ENCODE measurements at places on chromosomes 1 and 21.
A peak's percentile ranks its signal among the peaks of the same experiment; 100 is the strongest.

GRCh38 chr1:76023669-76024435 lies 50.7 kb upstream of the ST6GALNAC3 start:
- no peak for DNase-seq

GRCh38 chr1:41509270-41509671 lies 24.8 kb upstream of the EDN2 start:
- DNase-seq, result no peak

DNA sequence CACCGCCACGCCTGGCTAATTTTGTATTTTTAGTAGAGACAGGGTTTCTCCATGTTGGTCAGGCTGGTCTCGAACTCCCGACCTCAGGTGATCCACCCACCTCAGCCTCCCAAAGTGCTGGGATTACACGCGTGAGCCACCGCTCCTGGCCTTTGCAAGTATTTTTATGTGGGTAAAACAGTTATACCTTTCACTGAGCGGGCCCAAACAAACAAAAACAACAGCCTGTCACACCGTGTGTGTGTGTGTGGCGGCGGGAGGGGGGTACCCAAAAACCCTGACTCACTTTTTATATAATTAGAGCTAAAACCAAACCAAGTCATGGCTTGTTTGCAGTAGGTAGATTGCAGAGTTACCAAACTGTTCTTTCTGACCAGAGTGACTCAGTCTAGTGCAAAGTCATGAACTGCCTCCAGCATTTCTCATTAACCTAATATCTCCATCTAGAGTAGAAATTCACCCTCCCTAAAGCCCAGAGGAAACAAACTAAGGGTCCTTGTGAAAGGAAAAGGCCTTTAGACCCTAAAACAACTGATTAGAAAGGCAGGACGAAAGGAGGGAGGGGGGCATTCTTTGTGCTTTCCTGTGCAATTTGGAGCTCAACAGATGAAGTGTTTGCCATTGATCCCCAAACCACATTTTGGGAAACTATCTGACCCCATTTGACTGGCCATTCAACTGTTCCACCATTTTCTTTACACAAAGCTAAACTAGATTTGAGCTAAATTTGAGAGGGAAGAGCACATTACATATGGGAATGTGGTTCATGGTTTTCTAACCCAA lies 181.0 kb downstream of the DHRS3 start:
- DNase-seq, result no peak

- DNase-seq, result no peak
These were observed 72.8 kb upstream of the CD55 start for GRCh38 chr1:207248544-207249198.

GRCh38 chr1:210246447-210246846 lies 13.9 kb downstream of the SERTAD4 start:
- no peak for DNase-seq

DNA sequence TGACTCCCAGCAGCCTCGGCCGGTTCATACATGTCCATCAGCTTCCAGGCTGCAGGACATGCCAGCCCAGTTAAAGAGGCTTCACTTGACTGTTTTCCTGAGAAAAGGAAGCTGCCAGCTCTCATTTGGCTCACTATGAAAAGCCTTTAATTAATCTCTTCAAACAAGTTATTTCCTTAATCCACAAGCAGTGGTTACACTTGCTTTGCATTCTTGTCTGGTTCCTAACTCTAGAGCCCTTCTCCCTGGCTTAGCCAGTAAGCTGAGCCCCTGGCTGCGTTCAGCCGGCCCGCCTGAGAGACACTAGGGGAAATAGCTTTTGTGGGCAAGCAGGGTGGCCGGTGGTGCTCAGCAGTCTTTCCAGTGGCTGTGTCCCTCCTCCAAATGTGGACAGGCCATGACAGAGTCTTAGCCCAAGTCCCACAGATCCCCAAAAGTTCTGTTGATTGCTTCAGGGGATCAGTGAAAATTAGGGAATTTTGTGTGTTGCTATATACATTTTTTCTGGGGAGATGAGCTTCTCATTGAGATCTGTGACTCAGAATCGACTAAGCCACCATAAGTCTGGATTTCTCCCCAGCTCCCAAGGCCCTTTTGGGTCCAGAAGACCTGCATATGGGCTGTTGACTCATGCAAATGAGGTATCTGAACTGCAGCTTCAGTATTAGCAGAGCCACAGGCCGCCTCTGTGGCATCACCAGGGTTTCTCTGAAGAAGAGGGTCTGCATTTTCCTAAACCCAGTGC lies 10.1 kb downstream of the ATF3 start:
- DNase-seq, result no peak

- DNase-seq, result no peak
These were observed at the start of gene HOOK1 for GRCh38 chr1:59814901-59815825. Gene HOOK1, plus strand, starts transcription at chr1:59814949. Its CDS starts 169 bp downstream, at chr1:59815118.

- no peak for DNase-seq
These were observed 1.7 kb downstream of the AKR1A1 start for GRCh38 chr1:45552331-45552730.

DNA sequence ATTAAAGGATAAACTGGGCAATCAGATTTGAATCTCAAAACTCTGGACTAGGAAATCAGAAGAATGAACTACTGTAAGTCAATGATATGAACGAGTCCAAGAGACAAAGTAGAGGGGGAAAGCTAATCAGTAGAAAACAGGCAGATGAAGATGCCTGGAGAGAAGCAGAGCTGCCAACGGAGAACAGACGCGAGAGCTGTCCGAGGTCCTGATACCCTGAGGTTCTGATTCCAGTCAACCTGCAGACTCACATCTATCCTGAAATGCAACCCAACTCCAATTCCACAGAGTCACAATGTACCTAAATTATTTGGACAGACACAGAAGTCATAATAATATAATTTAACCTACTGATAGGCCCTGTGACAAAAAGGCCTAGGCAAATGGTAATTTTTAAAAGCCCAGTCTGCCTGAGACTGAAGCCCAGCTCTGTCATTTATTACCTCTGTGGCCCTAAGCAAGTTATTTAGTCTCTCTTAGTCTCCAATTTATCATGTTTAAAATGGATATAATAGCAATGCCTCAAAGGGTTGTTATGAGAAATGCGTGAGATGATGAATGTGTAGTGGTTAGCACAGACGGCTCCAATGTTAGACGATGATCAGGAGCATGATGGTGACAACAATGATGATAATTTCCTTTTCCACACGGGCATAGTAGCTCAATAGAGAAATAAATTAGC lies 33.4 kb downstream of the RGS7 start:
- DNase-seq, result peak; percentile 2

DNA sequence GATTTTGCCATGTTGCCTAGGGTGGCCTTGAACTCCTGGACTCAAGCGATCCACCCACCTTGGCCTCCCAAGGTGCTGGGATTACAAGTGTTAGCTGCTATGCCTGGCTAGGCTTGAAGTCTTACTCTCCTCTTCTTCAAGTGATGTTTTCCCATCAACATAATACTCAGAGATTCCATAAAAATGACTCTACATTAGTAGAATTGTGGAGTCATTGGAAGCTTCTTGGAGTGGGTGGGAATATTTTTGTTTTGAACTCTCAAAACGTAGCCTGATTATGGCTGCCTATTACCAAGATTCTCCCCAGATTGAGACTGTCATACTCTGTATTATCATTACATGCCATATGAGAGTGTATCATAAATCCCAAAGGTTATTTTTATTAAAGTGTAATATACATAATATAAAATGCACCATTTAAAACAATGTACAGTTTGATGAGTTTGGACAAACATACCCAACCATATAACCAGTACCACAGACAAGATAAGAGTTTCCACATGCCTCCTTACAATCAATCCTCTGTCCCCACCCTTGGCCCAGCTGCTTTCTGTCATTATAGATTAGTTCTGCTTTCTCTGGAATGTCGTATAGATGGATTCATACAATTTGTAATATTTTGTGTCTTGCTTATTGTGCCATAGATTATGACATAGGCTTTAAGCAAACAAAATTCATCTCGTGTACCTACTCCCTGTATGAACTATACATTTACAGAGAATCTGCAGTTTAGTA lies 8.0 kb upstream of the DNM3 start:
- DNase-seq, result no peak

DNA sequence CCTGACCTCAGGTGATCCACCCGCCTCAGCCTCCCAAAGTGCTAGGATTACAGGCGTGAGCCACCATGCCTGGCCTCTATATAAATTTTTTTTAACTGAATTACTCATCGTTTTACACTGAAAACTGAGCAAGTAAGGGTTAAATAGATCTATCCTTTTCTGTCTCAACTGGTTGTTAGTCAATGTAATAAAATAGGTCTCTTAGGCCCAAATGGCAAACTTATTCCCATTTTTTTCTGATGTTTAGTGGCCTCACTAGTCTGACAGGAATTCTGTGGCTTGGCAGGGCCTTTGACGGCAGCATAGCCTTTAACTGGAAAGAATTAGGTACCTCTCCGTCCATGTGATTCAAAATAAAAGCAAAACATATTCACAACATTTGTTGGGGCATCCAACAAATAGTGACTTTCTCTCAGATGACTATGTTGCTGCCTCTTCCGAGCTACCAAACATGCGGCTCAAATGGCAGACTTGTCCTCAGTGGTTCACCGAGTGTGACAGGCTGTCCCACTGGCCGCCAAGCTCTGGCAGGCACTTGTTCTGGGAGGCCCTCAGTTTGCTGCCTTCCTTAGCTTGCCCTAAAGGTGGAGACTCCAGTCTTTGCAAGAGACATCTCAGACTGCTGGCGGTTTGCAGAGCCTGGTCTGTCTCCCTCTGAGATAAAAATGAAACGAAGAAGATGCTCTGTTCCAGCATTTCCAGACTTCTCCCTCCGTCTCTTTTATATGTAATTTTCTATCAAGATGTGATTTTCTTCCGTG lies 17.4 kb downstream of the ATP1A4 start:
- DNase-seq, result no peak

DNA sequence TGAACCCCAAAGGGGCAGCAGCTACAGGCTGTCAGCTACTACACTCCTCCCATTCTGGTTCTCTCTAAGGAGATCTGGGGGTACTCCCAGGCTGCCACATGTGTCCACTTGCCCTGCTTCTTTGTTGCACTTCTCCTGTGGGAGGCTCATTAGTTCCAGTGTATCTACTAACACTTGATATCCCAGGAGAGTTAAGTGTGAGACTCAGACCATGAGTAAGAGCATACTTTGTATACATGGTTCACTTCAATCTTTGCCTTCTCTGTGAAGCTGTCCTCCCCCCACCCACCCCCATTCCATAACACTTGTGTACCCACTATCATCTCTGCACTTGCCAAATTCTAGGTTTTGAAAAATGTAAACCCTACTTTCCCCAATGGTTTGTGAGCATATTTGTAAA lies 34.9 kb upstream of the GADD45A start:
- DNase-seq, result no peak

GRCh38 chr1:8752921-8753713 lies 64.3 kb downstream of the RERE start:
- no peak for DNase-seq
